CD4-positive, alpha-beta T cell (primary cell): ENCODE measurements at places on chromosomes 16 and 17.
A peak's percentile ranks its signal among the peaks of the same experiment; 100 is the strongest.

DNA sequence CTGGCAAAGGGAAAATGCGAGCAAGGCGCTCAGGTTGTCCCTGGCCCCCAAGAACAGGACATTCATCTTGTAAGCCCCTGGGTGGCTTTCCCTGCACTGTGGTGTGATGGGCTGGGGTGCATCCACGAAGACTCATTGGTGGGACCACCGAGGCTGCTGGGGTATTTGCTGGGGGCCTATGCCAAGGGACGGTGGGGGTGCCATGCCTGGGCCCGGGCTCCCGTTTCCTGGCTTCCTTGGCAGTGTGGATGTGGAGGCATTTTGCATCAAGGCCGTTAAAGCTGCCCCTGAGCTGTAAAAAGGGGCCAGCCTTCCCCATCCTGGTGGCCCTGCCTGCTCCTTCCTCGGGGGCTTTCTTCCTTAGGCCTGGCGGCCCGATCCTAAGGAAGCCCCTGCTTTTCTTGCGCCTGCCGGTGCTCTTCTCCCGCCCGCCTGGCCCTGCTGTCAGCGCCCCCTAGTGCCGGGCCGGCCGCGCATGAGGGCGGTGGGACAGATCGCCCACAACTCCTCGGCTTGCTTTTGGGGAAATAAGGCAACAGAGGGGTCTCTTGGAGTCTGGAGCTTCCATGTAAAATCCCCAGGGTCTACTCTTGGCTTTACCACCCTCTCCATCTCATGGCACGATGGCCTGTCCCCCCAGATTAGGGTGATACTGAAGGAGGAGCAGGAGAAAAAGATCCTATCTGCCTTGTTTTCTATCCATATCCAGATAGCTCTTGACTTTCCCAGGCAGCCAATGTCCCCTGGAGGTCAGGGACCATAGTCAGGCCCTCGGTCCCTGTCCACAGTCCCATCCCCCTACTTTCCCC lies 9.8 kb upstream of the TBX2 start:
- no peak for DNase-seq

- no peak for DNase-seq
These were observed 122.5 kb downstream of the ZNF18 start for GRCh38 chr17:11874756-11875155.

DNA sequence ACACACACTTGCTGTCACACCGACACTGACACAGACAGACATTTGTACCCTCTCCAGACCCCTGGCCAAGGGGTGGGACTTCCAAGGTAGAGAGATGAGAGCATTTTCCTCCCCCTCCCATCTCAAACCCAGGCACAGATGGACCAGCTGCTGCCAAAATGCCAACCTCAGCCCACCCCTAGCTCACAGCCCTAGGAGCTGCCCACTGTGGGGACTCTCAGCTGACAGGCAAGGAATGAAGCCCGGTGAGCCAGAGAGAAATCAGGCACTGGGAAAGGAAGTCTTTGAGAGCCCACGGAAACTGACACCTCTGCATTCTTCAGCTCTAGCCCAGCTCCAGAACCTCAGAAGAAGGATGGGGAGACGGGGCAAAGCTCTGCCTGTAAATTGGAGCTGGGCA lies 2.8 kb downstream of the ETV4 start:
- DNase-seq = no peak

DNA sequence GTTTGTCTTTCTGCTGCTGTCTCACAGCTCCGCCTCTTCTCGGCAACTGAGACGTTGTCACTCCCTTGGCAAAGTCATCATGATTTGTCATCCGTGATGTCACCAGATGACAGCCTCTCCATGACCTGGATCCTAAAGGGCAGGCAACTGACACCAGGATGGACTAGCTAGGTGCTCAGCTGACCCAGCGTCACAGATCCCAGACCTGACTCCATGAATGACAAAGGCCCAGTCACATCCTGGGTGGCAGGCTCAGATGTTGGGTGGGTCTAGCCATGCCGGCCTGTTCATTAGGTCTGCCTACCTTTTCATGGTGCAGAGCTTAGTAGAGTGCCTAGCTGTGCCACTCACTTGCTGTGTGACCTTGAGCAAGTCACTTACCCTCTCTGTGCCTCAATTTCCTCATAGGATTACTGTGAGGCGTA lies 3.8 kb upstream of the TMEM238L start:
- no peak for DNase-seq

DNA sequence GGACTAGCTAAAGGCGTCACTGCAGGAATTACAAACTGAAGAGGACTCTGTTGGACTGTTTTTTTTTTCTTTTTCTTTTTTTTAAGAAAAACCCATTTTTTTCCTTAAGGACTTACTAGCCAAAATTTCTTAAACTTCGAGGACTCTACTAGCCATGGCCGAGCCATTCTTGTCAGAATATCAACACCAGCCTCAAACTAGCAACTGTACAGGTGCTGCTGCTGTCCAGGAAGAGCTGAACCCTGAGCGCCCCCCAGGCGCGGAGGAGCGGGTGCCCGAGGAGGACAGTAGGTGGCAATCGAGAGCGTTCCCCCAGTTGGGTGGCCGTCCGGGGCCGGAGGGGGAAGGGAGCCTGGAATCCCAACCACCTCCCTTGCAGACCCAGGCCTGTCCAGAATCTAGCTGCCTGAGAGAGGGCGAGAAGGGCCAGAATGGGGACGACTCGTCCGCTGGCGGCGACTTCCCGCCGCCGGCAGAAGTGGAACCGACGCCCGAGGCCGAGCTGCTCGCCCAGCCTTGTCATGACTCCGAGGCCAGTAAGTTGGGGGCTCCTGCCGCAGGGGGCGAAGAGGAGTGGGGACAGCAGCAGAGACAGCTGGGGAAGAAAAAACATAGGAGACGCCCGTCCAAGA lies 878 bp downstream of the HEXIM1 start:
- DNase-seq = peak; percentile 66
